ENCODE measurements at places on chromosomes 12 and 14.
A peak's percentile ranks its signal among the peaks of the same experiment; 100 is the strongest.

GRCh38 chr14:37047226-37047625 is 125.2 kb downstream of the SLC25A21 start:
- no peak for DNase-seq

GRCh38 chr12:70365398-70365647 is 767 bp upstream of the KCNMB4 start:
- DNase-seq, result no peak

- DNase-seq, result peak; percentile 77
Observed at GRCh38 chr12:26101350-26101734, 23.5 kb downstream of the BHLHE41 start.

DNA sequence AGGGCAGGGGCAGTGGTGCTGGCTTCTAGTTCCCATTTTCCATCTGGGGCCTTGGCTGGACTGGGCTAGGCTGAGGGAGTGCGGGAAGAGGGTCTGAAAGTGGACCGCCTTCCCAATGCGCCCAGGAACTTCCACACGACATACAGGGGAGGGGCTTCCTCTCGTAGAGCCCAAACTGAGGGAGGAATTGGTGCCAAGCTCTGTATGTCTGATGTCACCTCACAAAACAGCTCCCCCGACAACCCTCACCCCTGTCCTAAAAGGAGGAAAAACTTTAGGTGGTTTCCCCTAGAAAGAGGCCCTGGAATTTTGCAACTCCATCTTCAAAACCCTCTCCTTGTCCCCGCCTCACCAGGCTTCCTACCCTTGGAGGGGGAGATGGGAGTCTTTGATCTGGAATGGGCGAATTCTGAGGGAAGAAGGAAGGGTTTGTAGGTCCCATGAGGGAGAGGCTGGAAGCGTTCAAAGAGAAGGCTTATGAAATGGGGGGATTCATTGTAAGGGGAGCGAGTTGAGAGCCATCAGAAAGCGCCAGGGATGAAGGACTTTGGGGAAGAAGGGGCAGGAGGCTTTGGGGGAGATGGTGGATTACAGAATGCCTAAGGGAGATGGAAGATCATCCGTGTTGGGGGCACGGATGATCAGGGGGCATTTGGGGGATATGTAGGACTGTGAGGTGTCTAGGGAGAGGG is 844 bp downstream of the GLTP start:
- no peak for DNase-seq

GRCh38 chr14:85516239-85517113 is 13.5 kb upstream of the FLRT2 start:
- no peak for DNase-seq

DNA sequence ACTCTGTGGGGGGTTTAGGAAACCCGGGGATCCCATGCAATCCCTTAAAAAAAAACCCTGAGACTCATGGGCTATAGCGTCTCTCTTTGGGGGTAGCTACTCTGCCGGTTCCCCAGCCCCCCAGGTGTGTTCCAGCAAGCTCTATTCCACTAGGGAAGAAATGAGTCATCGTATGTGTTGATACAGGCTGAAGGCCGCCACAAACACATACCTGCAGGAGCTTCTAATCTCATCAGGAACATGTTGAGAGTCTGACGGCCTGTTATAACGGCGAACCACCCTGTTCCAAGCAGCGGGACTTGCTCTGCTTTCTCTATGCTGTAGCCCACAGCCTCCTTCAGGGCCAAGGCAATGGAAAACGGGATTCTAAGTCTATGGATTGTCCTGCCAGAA is 977 bp upstream of the KRT5 start:
- DNase-seq, result peak; percentile 68

DNA sequence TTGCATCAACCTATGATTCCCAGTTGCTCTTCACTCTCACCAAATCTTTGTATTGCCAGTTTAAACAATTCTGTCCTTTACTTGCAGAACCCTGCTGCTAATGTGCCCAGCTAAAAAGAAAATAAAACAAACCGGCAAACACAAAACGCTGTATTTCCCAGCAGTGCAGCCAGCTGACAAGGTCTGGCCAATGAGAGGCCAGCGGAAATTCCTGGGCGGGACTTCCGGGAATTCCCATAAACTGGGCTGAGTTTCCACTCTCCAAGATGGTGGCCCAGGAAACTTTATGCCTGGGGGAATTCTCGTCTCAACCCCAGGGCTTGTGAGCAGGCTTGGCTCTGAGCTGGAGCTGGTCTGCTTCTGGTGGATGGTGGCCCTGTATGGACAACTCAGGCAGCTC is 807.3 kb upstream of the TMEM132C start:
- DNase-seq, result no peak

DNA sequence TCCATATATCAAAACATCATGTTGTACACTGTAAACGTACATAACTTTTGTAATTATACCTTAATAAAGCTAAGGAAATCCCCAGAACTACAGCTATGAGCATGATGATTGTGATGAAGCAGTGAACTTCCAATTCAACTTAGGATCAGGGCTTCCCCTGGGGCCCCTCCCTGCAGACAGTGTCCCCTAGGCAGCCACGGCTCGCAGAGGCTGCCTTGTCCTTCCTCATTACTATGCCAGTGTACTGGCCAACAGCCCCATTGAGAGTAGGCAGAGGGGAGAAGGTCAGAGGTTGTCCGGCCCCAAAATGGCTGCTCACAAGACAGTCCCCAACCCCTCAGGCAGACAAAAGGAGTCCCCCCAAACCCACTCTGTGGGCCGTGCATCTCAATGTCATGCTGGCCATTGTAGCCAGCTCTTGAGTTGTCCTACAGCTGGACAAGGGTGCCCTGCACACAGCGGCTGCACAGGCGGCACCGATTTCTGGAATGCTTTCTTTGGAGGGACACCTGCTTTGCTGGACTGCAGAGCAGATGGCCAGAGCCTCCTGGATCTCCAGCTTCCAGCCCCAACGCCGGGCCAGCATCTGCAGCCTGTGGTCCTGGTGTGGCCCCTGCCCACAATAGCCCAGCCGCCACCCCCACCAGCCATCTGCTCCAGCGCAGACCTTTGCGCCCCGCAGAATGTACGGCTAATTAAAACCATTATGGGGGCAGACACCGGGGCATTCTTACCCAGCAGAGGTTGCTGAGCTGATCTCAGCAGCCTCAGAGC is 46.1 kb downstream of the NIN start:
- DNase-seq, result no peak

- DNase-seq, result no peak
Observed at GRCh38 chr14:104040539-104040938, 45.0 kb upstream of the ASPG start.

DNA sequence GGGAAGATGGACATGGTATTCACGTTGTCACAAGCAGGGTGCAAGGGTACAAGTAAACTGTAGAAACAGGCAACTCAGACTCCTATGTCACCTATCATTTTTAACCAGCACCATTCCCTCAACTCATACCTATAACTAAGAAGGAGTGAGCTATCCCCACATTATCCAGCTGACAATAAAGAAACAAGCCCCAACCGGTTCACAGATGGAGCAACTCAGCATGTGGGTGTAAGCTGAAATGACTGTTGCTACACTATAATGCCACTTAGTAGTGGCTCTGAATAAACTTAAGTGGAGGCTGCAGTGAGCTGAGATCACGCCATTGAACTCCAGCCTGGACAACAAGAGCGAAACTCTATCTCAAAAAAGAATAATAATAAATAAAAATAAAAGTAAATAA is 829.5 kb upstream of the MDGA2 start:
- no peak for DNase-seq

DNA sequence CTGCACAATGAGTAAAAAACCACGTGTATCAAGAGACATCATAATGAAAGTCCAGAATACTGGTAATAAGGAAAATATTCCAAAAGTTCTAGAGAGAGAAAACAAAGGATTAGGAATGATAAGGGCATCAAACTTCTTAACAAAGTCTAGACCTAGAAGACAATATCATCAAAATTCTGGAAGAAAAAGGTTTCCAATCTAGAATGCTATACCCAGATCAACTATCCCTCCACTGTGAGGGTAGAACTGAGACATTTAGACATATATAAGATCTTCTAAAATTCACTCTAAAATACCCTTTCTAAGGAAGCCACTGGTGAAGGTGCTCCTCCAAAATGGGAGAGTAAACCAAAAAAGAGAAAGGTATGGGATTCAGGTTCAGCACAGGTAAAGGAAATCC is 2.9 kb downstream of the C1RL start:
- DNase-seq, result no peak

DNA sequence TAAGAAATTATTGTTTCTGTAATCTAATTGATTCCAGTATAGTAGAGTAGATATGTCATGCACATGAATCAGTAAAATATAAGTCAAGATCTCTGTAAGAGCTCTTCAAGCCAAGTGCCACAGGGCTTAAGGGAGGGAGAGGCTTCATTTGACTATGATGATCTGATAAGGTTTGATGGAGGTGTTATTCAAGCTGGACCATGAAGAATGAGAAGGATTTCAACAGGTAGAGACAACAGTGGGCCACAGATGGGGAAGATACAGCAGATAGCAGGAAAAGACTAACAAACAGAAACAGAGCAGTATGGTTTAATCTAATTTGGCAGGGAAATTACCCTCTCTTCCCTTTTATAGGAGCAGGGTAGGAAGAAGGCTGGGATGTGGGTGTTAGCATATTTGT is 40.6 kb upstream of the FKBP4 start:
- DNase-seq, result peak; percentile 13

DNA sequence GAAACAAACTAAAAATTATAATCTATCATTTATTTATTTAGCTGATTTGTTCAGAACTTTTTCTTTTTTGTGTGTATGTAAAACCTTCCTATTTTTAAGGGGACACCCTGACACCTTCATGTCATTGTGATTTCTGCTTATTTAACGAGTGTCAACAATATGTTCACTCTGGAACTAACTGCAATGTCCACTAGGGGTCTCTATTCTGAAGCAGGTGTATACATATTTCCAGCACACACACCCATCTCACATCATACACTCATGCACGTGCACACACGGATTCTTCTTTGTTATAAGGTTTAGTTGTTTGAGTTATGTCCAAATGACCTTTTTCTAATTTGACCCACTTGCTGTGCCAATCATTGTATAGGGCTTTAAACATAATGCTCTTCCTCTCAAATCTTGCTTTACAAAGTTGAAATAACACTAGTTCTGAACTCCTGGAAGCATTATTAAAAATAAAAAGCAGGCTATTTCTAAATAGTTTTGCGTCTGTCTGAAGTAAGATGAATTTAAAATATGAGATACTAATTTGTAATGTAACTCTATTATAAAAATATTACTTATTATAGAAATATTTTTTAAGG is 15.5 kb downstream of the E2F7 start:
- no peak for DNase-seq

- DNase-seq, result no peak
Observed at GRCh38 chr12:27592548-27592947, 68.5 kb downstream of the PPFIBP1 start.

GRCh38 chr14:75525969-75526368 is 3.7 kb downstream of the BATF start:
- no peak for DNase-seq

- DNase-seq, result no peak
Observed at GRCh38 chr12:125166041-125166440, 100.8 kb downstream of the AACS start.

DNA sequence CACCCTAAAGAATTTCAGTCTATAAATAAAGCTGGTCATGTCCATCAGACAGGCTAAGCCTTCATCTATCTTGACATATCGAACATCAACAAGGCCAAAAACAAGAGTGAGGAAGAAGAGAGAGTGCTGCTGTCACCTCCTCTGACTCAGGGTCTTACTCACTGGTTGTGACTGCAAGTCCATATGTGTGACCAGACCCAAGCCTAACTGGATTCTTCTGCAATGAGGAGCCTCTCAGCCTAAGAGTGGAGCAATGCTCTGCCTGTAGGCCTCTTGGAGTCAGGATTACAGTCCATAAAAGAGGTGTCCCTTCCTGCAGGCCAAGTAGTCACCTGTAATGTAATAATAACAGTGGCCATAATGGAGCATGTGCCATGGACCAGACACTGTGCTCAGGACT is 121.2 kb upstream of the SLC35F4 start:
- no peak for DNase-seq

- no peak for DNase-seq
Observed at GRCh38 chr14:31510222-31510621, 22.4 kb upstream of the GPR33 start.

All from islet precursor cell (in vitro differentiated cells).